ENCODE measurements at places on chromosomes 3 and 15. TPM values are rescaled to one million over a fixed set of nuclear protein-coding genes. Genes with fewer than 3 reads are reported as not detected.

GOLGA6L4 gene
- 1.0 TPM for total RNA-seq

- DNase-seq, result no peak
These were observed 702.0 kb downstream of the GRM7 start for GRCh38 chr3:7562892-7563291.

IGSF11 gene
- 0.18 TPM for total RNA-seq

- DNase-seq, result no peak
These were observed 12.2 kb upstream of the SLC7A14 start for GRCh38 chr3:170598091-170598502.

DNA sequence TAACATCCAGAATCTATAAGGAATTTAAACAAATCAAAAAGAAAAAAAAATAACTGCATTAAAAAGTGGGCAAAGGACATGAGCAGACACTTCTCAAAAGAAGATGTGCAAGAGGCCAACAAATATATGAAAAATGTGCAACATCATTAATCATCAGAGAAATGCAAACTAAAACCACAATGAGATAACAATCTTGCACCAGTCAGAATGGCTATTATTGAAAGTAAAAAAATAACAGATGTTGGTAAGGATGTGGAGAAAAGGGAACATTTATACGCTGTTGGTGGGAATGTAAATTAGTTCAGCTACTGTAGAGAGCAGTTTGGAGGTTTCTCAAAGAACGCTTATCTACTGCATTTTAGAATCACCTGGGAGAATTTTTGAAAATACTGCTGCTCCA is 186.1 kb downstream of the OTOL1 start:
- DNase-seq, result no peak

DNA sequence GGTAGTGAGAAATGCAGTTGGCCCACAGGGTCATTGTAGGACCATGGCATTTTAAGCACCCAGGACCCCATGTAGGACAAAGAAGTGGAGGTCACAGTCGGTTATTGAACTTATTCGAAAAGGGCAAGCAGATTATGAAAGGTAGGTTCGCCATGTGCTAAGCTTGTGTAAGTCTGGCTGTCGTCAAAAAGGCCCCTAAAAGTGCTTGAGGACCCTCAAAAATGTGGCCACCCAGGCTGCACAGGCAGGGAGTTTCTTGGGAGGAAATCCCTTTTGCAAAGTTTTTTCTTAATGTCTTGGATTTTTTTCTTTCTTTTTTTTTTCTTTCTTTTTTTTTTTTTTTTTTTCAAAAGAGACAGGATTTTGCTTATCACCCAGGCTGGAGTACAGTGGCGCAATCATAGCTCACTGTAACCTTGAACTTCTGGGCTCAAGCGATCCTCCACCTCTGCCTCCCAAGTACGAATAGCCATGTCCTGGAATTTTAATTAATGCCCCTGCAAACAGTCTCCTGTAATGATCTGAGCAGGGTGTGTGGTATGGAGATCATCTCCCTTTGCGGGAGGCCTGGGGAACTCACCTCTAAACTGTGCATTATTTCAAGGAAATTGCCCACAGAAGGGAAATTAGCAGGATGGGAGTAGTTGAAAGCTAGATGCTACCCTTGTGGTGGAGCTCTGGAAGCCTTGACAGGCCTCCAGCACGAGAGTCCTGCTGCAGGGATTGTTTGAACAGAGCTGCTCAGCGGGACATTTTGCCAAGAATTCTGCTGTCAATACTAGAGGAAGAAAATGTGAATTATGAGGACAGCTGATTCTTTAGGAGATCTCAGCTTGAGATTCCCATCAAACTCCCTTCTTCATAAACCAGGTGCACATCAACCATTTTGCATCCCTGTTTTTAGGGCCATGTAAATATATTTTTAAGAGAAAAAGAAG is 28.4 kb downstream of the THSD4 start:
- DNase-seq, result no peak

DNA sequence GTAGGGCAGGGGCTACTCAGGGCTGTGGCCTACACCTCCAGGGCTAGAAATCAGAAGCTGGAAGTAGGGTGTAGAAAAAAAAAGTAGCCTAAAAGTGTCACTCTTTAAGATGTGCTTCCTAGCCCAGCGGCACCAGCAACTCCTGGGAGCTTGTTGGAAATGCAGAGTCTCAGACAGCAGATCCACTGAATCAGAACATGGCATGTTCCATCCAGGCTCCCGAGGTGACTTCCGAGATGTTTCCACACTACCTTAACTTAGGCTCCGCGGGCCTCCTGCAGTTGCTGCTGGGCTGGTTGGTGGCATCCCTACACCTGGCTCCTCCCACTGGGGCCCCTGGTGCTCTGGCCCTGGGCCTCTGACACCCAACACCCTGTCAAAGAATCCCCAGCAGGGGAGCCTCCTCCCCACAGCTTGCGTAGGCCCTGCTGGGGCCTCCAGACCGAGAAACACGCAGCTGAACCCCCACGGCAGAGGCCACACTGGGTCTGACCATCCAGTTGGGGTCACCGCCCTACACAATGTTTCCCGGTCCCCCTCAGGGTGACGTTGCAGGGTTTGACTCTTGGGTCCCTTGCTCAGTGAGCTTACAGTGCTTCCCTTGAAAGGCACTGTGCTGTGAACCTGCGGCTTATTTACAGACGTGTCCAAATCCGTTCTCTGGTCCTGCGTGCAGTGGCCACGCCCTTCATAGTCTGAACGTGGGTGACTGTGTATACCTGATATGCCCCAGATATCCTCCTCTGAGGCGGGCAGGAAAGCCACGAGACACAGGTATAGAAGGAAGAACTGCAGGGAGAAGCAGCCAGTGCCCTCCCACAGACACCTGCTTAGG is 46.5 kb downstream of the FAM174B start:
- no peak for DNase-seq

- no peak for DNase-seq
These were observed 4.6 kb downstream of the SPCS1 start for GRCh38 chr3:52710512-52710911.

- DNase-seq, result no peak
These were observed 7.2 kb upstream of the GMPS start for GRCh38 chr3:155863072-155863784.

- no peak for DNase-seq
These were observed 52.8 kb downstream of the CLASP2 start for GRCh38 chr3:33665294-33665693.

GRCh38 chr3:194640829-194641228 is 7.6 kb upstream of the TMEM44 start:
- no peak for DNase-seq

DUOX2 gene
- total RNA-seq, result not detected

GRCh38 chr15:62802612-62803011 is 239.9 kb upstream of the TPM1 start:
- no peak for DNase-seq

- no peak for DNase-seq
These were observed 19.1 kb upstream of the CHST2 start for GRCh38 chr3:143100451-143100850.

ADGRG7 gene
- total RNA-seq, result not detected

PLA2G4F gene
- total RNA-seq, result not detected

GRCh38 chr15:81221449-81221848 is 24.8 kb downstream of the IL16 start:
- no peak for DNase-seq
